ENCODE measurements at places on chromosomes 1 and 21.
A peak's percentile ranks its signal among the peaks of the same experiment; 100 is the strongest.

DNA sequence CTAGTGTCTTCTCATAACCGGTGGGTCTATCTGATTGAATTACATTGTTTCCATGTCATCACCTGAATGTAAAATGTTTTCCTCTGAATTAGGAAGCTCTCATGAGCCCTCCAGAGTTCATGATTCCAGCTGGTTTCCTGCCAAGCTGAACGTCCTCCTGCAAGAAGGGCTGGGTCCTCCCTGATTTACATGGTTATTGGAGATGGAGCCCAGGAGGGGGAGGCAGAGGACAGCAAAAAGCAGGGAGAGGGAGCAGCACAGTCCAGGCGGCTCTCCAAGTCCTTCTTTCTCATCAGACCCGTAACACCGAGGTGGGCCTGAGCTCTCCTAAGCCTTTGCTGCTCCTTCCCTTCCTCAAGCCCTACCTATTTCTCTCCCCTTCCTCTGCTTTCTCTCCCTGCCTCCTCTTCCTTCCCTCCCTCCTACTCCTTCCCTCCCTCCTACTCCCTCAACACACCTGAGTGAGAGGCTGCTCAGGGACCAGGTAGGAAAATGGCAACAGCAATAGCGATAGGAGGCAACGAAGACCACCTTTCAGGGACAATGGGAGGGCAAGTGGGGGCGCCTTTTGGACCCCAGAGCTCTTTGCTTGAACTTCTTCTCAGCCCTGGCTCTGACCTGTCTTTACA, 265.9 kb downstream of the PRDM2 start:
- peak; percentile 14 for DNase-seq

- peak; percentile 25 for DNase-seq
These were observed 86.5 kb upstream of the WNT4 start for GRCh38 chr1:22229379-22229778.

- DNase-seq, result peak; percentile 3
These were observed 98.8 kb downstream of the LBR start for GRCh38 chr1:225329041-225329440.

- no peak for DNase-seq
These were observed 125.9 kb downstream of the MRPS6 start for GRCh38 chr21:34199121-34199910.

DNA sequence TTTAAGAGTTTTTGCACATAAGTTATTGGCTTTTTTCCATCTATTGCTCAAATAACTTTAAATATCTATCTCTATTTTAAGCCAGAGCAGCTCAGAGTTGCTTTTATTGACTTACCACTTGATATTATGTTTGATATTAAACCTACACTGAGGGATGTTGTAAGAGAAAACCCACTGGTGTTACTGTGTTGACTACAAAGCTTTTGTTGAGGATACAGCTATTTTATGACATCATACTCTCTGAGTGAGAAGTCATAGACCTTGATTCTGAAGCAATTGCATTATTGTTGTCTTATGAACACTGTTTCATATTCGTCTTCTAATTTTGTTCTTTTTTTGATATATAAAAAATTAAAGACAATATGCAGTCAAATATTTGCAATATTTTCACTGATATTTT, 560.4 kb downstream of the PTBP2 start:
- no peak for DNase-seq

GRCh38 chr1:9653491-9654050, 2.0 kb downstream of the PIK3CD start:
- no peak for DNase-seq

GRCh38 chr1:58812468-58812867, 28.6 kb upstream of the JUN start:
- DNase-seq, result no peak

DNA sequence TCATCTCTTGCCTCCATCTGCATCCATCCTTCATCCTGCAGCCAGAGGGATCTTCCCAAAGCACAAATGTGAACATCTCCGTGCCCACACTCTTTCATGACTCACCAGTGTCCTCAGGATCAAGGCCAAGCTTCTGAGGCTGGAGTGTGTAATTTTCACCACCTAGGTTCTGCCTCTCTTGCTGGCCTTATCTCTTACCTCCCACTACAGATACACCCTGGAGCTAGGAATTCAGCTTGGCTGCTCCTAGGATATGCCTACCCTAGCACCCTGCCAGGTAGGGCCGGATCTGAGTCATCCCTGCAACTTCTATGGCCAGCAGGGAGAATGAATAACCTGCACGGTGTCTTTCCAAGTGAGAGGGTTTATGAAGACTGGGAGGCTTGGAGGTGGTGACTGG, 208.7 kb upstream of the CSF3R start:
- peak; percentile 4 for DNase-seq

DNA sequence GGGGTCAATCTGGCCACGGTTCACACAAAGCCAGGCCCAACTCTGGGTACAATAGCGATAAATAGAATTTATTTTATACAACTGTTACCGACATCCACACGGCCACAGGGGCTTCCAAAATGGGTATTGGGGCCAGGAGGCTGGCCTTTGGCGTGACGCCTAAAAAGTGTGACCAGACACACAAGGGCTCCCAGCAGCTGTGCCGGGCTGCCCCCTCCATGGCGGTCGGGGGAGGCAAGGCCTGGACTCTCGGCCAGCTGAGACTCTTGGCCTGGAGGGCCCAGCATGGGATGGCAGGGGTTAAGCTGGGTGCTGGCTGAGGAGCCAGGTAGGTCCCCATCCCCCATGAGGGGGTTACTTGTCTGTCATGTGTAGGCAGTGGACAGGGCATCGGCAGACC, 73.0 kb downstream of the RAP1GAP start:
- DNase-seq, result no peak

GRCh38 chr1:11918799-11919519, 7.3 kb downstream of the KIAA2013 start:
- DNase-seq, result peak; percentile 84

DNA sequence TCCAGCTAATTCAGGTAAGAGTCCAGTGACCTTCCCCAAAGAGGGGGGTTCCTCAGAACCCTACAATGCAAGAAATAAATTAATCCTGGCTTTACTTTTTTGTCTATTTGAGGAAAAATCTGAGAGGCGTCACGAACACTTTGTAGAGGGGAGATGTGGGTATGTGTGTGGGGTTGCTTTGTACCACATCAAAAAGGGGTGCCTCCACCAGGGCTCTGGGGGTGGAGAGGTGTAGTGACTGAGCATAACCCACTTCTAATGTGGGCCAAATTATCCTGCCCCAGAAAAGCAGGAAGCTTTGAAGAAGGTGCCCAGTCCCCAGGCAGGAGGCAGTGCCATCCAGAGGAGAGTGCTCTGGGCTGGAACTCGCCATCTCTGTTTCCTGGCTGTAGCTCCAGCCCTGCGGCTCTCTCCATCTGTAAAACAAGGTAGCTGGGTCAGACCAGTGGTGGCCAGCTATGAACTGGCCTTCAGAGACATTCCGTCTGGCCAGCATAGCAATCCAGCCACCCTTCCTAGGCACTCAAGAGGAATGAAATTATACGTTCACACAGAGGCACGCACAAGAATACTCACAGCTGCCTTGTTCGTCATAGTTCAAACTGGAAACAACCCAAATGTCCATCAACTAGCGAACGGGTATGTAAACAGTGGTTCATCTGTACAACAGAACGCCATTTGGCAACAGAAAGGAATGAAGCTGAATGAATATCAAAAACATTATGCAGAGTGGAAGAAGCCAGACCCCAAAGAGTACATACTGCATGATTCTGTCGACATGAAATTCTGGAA, 45.4 kb upstream of the TNFRSF1B start:
- peak; percentile 18 for DNase-seq

GRCh38 chr1:182910143-182910542, 42.8 kb downstream of the SHCBP1L start:
- no peak for DNase-seq

GRCh38 chr1:230749150-230749549, 2.0 kb downstream of the CAPN9 start:
- no peak for DNase-seq

DNA sequence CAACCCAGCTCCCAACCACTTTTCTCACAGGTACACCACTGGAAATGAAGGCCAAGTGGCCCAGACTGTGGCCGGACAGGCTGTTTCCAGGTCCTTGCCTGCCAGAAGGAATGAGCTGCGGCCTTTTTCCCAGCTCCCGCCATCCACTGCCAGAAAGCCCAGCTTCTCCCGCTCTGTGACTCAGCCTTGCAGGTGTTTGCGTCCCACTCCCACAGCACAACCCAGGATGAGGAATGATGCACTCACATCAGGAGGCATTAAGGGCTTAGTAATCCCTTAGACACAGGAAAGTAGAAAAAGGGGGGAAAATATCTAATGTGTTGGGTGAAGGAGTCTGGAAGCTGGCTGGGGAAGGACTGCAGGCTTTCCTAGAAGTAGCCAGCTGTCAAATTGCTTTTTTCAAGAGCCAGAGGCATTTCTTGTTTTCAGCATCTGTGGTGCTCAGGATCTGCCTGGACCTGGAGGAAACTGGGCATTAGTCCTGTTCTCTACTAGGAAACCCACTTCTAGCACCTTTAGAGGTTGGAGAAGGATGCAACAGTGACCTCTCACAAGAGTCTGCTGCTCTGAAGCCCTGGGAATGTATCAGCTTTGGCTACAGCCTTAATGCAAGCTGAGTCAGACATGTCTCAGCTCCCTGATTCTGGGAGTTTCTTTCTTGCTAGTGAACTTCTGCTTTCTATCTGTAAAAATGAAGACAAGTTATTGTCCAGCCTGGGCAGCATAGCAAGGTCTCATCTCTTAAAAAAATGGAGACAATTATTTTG, 13.2 kb upstream of the MAP1LC3C start:
- DNase-seq, result no peak

DNA sequence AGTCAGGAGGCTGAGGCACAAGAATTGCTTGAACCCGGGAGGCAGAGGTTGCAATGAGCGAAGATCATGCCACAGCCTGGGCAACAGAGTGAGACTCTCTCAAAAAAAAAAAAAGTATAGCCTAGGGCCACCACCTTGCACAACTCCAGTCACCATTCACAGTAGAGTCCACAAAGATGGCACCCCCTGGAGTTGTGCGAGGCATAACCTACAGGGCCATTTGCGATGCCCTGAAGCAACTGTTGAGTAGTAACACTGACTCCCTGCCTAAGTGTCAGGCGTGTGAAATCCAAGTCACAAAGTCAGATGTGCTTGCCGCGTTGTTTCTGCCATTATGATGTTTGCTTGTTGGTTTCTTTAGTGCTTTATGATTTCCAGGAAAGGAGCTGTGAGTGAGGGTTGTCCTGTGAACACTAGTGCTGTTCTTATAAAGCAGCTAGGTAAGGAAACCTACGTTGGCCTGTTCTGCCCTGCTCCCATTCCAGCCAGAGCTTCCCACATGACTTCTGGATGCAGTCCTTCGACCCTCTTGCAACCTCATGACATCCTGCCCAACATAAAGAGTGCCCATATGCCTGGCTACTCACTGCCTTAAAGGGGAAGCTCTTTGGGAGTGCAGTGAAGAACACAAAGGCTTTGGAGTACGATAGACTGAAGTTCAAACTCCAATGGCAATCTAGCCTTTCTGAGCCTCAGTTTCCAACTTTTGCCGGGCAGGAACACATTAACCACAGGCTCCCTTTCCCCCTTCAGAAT, 29.8 kb downstream of the FHAD1 start:
- no peak for DNase-seq

DNA sequence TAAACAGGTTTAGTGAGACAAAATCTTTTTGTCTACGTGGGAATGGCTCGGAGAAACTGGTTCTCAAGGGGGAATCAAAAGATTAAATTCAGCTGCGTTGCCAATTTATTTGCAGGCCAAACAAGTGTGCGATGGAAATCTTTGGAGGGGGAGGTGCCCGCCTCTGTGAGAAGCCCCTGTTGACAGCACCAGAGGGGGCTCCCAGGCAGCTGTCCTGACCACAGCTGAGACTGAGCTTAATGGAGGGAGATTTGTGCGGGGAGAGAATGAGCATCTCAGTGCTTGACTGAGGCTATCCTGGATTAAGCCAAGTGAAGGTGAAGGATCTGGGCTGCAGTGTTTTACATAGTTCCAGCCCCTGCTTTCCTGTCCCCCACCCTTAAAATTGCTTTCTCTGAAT, 169.7 kb downstream of the ATG4C start:
- DNase-seq, result no peak

- DNase-seq, result peak; percentile 89
These were observed 112.3 kb downstream of the TSEN15 start for GRCh38 chr1:184163674-184164465.

DNA sequence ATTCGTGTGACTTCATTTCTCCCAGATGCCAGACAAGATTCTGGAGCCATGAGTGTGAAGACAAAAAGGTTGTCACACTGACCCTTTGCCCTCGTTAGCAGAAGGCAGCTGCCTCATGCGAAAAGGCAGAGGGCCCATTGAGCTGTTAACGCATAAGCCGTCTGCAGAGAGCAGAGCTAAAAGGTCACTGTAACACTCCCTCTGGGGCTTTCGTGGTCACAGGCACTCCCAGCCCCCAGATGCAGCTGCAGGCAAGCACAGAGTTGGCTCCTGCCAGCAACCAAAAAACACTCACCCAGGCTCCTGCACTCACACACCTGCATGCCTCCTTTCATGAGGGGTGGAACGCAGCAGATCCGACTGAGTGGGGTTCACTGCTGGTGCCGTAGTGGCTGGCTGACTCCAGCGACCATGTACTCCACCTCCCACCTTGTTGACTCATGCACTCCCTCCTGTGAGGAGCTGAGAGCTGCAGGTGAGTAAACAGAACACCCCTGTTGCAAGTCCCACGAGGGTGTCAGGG, 287.5 kb downstream of the SMYD3 start:
- DNase-seq, result peak; percentile 78

DNA sequence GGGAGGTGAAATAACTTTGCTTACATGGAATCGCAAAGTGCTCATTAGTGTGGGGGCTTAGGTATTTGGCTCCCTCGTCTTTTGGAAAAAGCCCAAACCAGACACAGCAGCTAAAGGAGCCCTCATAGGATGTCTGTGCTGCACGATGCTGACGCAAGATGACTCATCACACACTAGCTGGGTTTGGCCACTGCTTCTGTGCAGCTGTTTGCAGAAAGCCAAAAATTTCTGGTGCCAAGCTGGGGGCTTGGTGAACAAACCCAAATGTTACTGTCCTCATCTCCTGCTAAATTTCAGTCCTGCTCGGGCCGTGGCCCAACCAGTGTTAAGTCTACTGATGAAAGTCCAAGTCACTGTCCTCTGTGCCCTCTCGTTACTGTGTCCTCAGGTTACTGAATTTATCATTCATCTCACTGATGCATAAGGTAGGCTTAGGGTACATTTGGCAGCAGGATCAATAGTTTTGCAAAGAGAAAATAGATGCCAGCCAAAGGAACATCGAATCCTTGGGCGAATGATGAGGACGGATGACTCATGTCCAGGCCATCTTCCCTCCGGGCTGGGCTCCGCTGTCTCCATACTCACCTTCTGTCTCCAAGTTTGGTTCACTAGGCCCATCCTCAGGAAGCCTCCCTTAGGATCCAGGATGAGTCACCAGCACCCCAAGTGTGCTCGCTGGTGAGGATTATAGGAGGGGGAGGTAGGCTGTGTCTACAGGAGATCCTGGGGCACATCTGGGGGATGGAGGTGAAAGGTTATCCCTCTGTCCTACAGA, 177.7 kb downstream of the ADSS2 start:
- peak; percentile 99 for DNase-seq

- peak; percentile 61 for DNase-seq
These were observed 201.0 kb upstream of the PTBP2 start for GRCh38 chr1:96520579-96520947.

Data from RPMI7951 (cell line).